Islet precursor cell (in vitro differentiated cells): ENCODE measurements at places on chromosomes 11 and 22.

GRCh38 chr11:86740628-86741483 is 59.5 kb upstream of the PRSS23 start:
- peak; percentile 96 for DNase-seq

DNA sequence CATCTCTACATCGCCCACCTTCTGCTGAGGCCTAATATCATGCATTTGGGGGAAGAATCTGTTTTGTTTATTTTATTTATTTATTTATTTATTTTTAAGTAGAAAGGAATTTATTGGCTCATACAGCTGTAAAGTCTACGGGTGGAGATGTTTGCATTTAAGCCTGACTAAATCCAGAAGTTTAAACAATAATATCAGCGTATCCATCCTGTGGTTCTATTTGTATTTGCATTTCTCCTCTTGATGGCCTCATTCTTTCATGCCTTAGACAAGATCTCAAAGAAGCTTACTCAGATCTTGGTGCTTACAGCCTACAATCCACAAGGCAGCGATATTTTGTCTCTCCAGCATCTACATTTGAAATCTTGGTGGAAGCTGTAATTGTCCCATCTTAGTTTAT is 67.1 kb upstream of the CARD18 start:
- DNase-seq = no peak

DNA sequence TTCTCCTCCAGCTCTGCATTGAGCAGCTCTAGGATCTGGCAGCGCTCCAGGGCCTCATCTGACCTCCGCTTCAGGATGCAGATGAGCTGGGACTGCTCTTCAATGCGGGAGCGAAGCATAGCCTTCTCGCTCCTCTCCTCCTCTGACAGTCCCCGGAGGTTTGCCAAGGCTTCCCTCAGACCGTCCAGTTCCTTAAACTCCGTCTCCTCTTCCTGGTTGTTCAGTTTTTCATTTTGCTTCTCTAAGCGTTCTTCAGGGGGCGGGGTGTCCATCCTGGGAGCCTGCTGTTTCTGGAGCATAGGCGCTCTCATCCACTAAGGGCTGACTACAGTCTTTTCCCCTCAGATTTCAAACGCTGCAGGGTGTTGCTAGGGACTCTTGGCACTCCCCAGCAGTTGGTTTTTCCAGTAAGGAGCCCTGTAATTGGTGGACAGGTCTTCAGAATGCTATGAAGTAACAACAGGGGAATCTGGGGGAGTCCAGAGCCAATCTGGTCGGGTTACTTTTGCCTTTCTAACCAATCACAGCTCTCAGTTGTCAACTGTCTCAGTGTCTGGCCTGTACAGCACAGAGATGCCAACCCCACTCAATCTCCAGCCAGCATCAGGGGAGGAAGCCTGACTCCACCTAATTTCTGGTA is at the start of gene CCDC89:
TSS of gene CCDC89 (minus strand) at position 376 of the 640 bp plus-strand sequence. CDS start at position 311, 65 bp downstream.
- DNase-seq = peak; percentile 61

- DNase-seq = no peak
These were observed 16.1 kb downstream of the ARHGAP1 start for GRCh38 chr11:46684367-46684766.

GRCh38 chr22:47695176-47695575 is 932.7 kb downstream of the TBC1D22A start:
- DNase-seq = peak; percentile 22

GRCh38 chr11:126359431-126360048 is 4.1 kb downstream of the ST3GAL4 start:
- no peak for DNase-seq

GRCh38 chr11:6771926-6772893 is at the start of gene OR2AG2:
Gene OR2AG2 (minus strand): TSS chr11:6771976. CDS start chr11:6768957, 3,019 bp downstream.
- DNase-seq = no peak

DNA sequence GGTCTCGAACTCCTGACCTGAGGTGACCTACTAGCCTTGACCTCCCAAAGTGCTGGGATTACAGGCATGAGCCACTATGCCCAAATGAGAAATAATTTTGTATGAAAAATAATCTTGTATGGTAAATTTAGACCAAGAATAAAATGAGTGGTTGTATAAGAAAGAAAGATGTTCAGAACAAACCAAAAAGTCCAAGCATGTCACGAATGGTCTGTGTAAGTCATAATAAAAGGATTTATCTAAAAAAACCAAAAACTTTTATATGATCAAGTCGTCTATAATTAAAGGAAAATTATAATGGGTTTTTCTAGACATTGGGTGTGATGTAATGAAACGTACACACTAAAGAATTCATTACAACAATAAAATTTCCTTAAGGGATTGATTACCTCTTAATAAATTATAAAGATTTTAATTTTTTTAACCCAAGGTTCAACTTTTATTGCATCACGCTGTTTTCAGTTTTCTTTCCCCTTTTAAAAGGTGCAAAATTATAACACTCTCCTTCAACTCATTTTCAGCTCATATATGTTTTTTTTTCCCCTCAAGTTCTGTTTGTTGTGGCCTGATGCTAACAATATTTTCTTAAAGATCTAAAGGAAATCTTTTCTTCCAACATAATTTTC is 8.9 kb upstream of the AQP11 start:
- no peak for DNase-seq
